ENCODE measurements at places on chromosomes 5 and 9.
A peak's percentile ranks its signal among the peaks of the same experiment; 100 is the strongest.

- no peak for DNase-seq
Observed at GRCh38 chr5:175337680-175338079, 106.3 kb downstream of the DRD1 start.

GRCh38 chr9:134204991-134205578 is 40.7 kb upstream of the RNU6ATAC start:
- DNase-seq: no peak

GRCh38 chr9:86356871-86357866 is 3.0 kb upstream of the TUT7 start:
- no peak for DNase-seq

DNA sequence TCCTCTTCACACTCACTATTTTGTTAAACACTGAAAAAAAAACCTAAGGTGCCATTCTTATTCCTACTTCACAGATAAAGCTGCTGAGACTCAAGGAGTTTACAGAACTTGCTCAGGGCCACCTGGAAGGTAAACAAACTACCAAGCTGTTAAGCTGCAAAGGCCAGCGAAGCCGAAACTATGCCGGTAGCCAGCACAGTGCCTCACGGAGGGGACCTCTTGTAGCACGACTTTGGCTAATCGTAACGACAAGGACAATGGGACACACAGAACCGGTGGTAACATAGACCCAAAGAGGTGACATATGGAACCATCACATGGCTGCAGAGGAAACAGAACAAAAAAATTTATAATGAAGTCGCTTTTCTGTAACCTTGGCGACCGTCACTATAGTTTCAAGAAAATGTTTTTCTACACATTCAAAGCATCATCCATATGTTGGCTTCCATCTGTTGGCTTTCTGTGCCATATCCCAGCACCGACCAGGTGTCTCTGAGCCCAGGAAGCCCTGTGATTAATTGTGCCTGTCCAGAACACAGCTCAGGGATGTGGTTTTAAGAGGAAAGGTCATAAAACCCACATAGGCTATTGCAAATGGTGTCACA is 60.3 kb downstream of the S1PR3 start:
- DNase-seq: no peak

DNA sequence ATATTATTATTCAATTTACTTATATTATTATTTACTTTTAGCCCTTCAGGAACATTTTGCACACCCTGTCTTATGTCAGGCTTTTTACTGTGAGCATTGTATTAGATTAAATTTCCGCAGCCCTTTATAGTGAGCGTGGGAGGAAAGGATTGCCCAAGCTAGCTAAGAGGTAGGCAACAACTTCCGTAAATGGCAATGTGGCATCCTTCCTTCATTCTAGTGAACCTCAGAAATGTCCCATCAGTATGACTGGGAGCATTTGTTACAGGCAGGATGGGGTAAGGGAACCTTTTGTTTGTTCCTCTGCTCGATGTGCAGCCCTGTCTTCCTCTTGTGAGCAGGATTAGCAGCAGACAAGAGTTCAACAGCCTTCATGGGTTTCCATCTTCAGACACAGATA is 6.2 kb upstream of the CD180 start:
- DNase-seq: no peak

GRCh38 chr5:113250341-113250953 is 184.3 kb downstream of the TSSK1B start:
- DNase-seq: peak; percentile 31

DNA sequence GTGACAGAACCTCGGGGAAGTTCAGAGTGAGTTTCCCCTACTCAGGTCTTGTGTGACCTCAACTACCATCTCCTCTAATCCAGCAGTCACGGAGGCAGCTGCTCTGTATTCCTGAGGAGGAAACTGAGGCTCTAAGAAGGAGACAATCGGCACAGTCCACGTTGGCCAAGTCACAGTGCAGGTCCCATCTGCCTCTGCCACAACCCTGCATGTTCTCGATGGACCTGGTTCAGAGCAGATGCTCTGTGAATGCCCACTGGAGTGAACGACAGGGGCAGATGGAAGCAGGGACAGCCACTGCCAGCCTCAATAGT is 722 bp upstream of the ERGIC1 start:
- DNase-seq: no peak

- no peak for DNase-seq
Observed at GRCh38 chr9:80077059-80077458, 505.3 kb downstream of the TLE4 start.

GRCh38 chr9:110545705-110546104 is 33.8 kb downstream of the SVEP1 start:
- DNase-seq: no peak

DNA sequence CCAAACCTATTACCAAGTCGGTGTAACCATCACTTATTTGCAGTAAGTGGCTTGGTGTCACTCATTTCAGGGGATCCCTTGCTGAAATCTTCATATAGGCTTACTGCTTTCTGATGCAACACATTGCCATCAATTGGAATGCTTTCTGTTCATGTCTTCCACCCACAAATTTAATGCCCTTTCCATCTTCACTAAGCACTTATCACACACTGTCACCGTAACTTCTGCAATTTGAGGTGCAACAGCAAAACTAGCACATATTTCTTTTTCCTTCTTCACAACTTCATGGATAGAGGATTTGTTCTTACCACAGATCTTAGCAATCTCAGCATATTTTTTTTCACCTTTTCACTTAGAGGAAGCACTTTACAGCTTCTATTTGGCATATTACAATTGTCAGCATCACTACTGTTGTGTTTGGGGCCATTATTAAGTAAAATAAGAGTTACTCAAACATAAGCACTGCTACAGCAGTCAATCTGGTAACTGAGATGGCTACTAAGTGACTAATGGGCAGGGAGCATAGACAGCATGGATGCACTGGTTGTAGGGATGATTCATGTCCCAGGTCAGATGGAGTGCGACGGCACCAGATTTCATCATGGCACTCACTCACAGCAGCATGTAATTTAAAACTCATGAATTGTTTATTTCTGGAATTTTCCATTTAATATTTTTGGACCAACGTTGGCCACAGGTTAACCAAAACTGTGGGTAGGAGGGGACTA is 70.1 kb downstream of the PIP5K1B start:
- no peak for DNase-seq

GRCh38 chr9:2284770-2285169 is 269.6 kb downstream of the SMARCA2 start:
- DNase-seq: no peak

- no peak for DNase-seq
Observed at GRCh38 chr9:96453625-96454024, 3.7 kb downstream of the HABP4 start.

- DNase-seq: no peak
Observed at GRCh38 chr9:34227445-34227844, 48.6 kb downstream of the UBAP1 start.

- DNase-seq: no peak
Observed at GRCh38 chr9:16013366-16013765, 460.5 kb downstream of the CCDC171 start.

DNA sequence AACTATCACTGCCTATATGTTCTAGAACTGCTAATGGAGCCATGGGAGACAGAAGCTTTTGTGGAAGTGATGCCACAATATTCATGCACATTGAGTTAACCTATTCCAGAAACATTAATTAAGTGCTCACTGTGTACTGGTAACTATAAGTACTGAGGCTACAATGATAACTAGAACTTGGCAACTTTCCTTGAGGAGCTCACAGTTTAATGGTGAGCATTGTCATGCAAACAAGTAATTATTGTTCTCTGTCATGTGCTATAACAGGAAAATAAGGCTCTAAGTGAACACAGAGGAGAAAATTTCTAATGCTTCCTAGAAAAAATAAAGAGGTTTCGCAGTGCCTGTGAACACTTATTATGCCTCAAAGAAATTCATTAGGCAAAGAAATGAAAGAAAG is 142.2 kb downstream of the BAAT start:
- no peak for DNase-seq

GRCh38 chr5:11851416-11851815 is 52.8 kb downstream of the CTNND2 start:
- DNase-seq: no peak

DNA sequence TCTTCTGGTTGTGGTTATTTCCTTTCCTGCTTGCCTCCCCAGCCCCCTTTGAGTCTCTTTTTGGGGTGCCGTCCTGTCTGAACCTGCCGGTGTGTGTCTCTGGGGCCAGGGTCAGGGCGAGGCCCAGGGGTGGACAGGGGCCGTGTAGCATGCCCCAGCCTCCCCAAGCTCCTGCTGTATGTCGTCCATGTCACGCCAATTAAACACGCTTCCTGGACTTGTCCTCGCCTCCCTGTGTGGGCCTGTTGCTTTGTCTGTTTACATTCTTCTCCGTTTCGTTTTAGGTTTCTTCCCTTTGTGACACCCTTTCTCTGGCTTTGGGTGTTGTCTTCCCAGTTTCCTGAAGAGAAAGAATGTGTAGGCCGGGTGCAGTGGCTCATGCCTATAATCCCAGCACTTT is 28.5 kb upstream of the HMCN2 start:
- no peak for DNase-seq

GRCh38 chr5:146072595-146072994 is 32.8 kb downstream of the PLAC8L1 start:
- no peak for DNase-seq

GRCh38 chr5:160021831-160022446 is 13.0 kb downstream of the TTC1 start:
- DNase-seq: no peak

- no peak for DNase-seq
Observed at GRCh38 chr9:17905366-17905765, 326.5 kb downstream of the SH3GL2 start.

- DNase-seq: peak; percentile 19
Observed at GRCh38 chr5:14687023-14687665, 22.6 kb downstream of the OTULIN start.

DNA sequence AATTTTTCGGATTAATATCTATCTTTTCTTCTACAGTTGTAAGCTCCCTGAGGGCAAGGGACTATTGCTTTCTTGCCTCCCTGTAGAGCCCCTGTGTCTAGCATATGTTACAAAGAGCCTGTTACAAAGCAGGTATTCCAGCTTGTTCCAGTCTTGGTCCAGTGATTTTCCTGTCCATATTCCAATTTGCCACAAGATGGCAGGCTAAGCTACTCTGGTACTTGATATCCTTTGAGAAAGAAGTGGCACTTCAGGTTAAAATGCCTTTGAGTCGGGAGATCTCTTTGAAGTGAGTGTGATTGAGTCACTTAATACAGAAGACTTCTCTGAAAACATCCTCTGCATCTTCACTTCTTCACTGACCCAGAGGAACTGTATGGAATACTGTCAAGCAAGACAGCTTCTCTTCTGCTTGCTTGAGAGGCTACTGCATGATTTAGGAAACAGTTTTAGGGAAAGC is 24.5 kb downstream of the CAVIN4 start:
- no peak for DNase-seq

- no peak for DNase-seq
Observed at GRCh38 chr5:51895834-51896233, 512.6 kb downstream of the ISL1 start.

- DNase-seq: no peak
Observed at GRCh38 chr9:126989847-126990842, 75.6 kb downstream of the RALGPS1 start.

GRCh38 chr5:79471556-79471955 is 42.4 kb downstream of the HOMER1 start:
- DNase-seq: no peak

DNA sequence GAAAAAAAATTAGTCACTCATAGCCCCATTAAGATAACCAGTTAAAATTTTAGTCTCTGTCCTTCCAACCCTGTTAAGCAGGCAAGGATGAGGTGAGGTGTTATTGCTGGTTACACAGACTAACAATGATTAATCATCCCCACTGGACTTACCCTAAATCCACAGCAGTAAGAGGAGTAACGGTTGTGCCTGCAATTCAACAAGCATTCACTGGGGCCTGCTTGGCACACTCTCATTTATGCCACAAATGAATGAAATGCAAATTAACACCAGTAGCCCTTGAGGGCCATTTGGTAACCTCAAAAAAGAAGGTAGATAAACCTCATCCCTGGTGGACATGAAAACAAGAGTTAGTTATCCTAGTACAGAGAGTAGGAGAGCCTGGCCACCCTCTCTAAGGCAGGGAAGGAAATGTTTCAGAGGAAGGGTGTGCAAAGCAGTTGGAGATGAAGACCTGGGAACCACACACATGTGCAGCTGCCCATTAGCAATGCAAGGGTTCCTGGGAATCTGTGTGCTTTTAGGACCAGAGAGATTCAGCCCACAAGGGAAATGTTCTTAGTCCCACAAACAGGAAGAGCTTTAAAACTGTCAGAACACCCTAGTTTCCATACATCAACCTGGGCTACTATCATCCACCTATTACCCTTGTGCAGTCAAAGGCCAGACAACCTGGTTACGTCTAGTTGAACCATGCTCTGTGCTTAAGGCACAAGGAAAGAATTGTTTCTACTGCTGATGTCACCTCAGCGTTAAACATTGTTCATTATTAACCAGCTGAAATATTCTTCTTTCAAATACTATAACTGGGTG is 7.7 kb downstream of the LHFPL2 start:
- DNase-seq: no peak

GRCh38 chr9:36855448-36856315 is 178.4 kb downstream of the PAX5 start:
- DNase-seq: no peak

Measured in BJ (cell line).